ENCODE measurements at places on chromosomes 1 and 21. TPM values are rescaled to one million over a fixed set of nuclear protein-coding genes. Genes with fewer than 3 reads are reported as not detected.

Gene DIO1
- total RNA-seq = not detected

Gene AIRE
- total RNA-seq = not detected

Gene TRIM62
- 4.3 TPM for total RNA-seq

Gene C1orf115
- 44.6 TPM for total RNA-seq

Gene LYPLAL1
- 40.0 TPM for total RNA-seq

Gene GPR153
- total RNA-seq = 5.4 TPM

Gene DIRAS3
- total RNA-seq = 12.9 TPM

Gene REN
- total RNA-seq = not detected

Gene GBP5
- 3.1 TPM for total RNA-seq

Gene GNG12
- total RNA-seq = 82.1 TPM

Gene SPRR2E
- total RNA-seq = not detected

Gene MIXL1
- total RNA-seq = not detected

Gene TSPEAR
- total RNA-seq = 0.15 TPM

Gene CLCA2
- total RNA-seq = 1.6 TPM

Gene APH1A
- total RNA-seq = 86.9 TPM

Gene PLPPR5
- total RNA-seq = not detected

Gene PSEN2
- 27.8 TPM for total RNA-seq

Gene OVAAL
- not detected for total RNA-seq

Gene FAM72D
- 0.32 TPM for total RNA-seq

Gene WDR64
- not detected for total RNA-seq

Gene SLAMF7
- 5.7 TPM for total RNA-seq

Gene CELA3B
- not detected for total RNA-seq

Gene HDAC1
- total RNA-seq = 87.4 TPM

Gene ETV3L
- not detected for total RNA-seq

Gene ACTA1
- total RNA-seq = not detected

Gene DNM3
- 7.5 TPM for total RNA-seq

Gene SELENBP1
- 63.6 TPM for total RNA-seq

Gene SHISAL2A
- total RNA-seq = not detected

Gene ANKRD35
- total RNA-seq = 6.4 TPM

Gene EDARADD
- total RNA-seq = 0.32 TPM

Gene SPATA17
- 0.48 TPM for total RNA-seq

Gene GJA9
- total RNA-seq = not detected

Gene PPFIA4
- 2.9 TPM for total RNA-seq

Gene LIN28A
- not detected for total RNA-seq

Gene GABRD
- total RNA-seq = not detected

Gene NTMT2
- not detected for total RNA-seq

Gene OR2T33
- not detected for total RNA-seq

Gene ACTN2
- 0.48 TPM for total RNA-seq

Gene SMIM1
- 1.3 TPM for total RNA-seq

Gene DCAF6
- total RNA-seq = 76.7 TPM

Gene NHLH2
- total RNA-seq = not detected

Gene OR2L8
- total RNA-seq = 1.3 TPM

Data from breast epithelium (tissue), 4 donors.